Hematopoietic multipotent progenitor cell treated with erythropoietin and hydrocortisone succinate and interleukin-3 and kit ligand, for 6 days (in vitro differentiated cells): ENCODE measurements at places on chromosomes 12 and 14.

DNA sequence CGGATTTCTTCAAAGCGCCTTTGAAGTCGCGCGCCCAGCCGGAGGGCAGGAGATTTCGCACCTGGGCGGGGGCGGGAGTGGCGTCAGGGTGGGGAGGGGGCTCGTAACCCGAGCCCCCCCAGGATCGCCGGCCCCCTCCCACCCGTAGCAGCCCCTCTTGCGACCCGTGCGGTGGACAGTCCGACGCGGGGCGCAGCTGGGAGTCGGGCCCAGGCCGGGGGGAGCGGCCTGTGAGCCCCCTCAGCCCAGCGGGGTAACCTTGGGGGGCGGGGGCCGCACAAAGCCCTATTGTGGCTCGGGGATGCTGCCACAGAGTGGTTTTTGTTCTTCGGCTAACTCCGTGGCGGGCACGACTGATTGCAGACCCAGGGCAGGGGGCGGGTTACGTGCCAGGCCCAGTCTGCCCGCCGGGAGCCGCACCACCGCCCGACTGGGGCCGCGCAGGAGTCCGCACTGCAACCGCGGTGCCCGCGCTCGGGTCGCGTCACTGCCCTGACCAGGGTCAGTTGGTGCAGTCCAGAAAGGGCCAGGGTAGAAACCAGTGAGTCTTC, 4.2 kb upstream of the AAAS start:
- DNase-seq, result peak; percentile 48

DNA sequence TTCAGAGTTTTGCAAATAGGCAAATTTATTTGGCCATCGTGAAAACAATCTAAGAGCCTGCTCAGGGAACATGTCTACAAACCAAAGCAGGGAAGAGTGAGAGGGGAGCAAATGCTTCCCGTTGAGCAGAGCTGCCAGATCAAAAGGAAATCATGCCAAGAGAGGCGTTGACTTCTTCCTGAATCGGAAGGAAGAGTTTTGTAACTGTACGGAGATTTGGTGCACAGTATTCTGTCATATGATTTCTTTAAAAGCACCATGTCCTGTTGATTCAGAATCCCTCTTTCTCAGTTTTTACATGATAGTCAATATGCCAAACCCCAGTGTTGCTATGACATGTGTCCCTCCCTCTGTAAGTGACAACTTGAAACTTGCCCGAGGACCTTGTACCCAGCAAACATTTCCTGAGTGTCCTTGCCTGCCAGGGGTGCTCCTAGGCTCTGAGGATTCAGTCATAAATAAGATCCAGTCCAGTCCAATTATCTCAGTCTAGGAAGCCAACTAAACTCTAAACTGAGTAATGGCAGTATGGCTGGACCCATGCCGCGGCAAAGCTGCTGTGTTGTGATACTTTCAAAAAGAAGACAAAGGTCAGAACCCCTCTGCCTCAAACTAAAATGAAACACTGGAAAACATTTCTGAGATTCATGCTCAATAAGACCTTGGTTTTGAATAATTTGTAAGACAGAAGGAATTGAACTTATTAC, 300.1 kb upstream of the FKBP4 start:
- DNase-seq, result peak; percentile 12

GRCh38 chr12:80183939-80184338, 84.6 kb downstream of the OTOGL start:
- no peak for DNase-seq

GRCh38 chr12:89657066-89657465, 51.6 kb downstream of the ATP2B1 start:
- no peak for DNase-seq

DNA sequence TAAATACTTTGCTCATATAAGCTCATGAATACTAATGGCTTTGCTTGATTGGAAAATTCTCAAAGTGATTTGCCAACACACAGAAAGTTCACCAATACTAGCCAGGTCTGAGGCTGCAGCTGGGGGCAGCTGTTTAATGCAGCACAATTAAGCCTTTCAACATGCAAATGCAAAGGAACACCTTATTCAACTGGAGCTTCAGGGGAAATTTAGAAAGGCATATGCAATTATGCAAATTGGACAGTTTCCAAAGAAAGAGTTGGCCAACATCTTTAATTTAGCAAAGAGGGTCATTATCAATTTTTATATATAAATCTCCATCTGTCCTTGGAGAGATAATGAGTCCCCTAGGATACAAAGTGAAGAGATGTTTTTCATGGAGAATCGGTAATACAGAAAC, 40.2 kb upstream of the OTOGL start:
- no peak for DNase-seq

- DNase-seq, result no peak
Measured at GRCh38 chr12:124742111-124742510, 121.6 kb downstream of the SCARB1 start.

- DNase-seq, result no peak
Measured at GRCh38 chr12:115037830-115038229, 353.9 kb upstream of the TBX3 start.

DNA sequence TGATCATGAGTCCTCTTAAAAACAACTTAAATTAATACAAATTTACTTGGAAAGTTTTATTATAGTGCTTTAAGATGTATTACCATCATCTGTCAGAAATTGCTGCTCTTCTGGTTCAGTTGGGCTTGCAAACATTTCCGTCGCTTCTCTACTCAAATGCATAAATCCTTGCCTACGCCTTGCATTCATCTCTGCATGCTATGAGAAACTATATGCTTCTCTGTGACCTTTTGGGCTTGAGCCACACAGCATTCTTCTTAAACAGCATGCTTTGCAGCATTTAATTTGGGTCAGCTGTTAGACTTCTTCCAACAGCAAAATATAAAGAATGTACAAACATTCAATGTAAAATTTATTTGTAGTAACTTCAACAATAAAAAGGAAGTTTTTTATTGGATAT, 305.7 kb upstream of the FLRT2 start:
- no peak for DNase-seq

DNA sequence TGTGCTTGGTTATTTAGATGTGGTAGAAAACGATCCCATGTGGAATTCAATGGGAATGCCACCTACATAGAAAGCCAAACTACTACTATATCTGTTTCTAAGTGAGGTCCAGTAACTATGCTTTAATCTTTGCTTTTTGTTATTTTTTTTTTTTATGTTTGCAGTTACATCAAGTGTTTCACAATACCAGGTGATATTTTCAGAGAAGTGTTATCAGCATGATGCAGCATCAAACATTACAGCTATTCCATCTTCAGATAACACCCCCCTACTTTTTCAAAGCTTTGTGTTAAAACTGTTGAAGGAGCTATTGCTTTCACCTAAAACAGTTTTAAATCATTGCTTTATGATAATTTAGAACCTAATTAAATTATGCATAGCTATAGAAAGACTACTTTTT, 163.8 kb upstream of the SLC16A7 start:
- DNase-seq, result peak; percentile 12

- DNase-seq, result peak; percentile 64
Measured at GRCh38 chr12:117046011-117046369, 53.2 kb downstream of the TESC start.

DNA sequence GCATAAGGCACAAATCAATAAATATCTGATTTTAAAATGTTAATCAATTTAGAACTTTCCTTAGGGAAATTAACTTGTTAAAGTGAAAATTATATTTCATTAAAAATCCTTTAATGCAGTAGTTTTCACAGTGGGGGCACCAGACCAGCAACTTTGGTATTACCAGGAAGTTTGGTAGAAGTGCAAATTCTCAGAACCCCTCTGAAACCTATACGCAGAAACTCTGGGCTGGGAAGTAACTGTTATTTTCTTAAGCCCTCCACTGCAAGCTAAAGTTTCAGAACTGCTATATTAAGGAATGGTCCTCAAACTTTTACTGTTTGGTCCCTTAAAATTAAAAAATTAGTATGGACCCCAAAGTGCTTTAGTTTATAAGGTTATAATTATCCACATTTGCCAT, 35.7 kb downstream of the GNPTAB start:
- DNase-seq, result peak; percentile 67

GRCh38 chr14:36672095-36672494, 10.4 kb downstream of the PAX9 start:
- DNase-seq, result no peak

- no peak for DNase-seq
Measured at GRCh38 chr12:106975098-106975497, 11.8 kb downstream of the MTERF2 start.

DNA sequence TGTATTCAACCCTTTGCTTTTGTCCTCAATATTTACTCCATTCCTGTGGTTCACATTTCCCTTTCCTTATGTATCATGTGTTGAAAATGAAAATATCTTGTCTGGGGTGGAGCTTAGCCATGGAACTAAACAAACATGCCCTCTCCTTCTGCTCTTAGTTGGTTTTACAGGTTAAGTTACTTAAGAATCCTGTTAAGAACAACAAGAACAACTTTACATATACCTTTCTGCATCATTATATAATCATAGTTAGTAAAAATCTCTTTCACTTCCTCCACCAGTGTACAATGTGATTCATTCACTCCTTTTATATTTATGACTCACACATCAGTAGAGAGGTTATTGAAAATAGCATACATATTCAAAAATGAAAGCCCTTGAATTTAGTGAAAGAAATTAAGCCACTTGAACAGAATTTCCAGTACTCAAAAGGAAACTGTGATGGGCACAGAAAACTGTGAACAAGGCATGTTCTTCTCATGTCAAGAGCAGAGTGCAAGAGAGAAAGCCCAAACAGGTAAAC, 307.7 kb downstream of the CCDC91 start:
- DNase-seq, result no peak

DNA sequence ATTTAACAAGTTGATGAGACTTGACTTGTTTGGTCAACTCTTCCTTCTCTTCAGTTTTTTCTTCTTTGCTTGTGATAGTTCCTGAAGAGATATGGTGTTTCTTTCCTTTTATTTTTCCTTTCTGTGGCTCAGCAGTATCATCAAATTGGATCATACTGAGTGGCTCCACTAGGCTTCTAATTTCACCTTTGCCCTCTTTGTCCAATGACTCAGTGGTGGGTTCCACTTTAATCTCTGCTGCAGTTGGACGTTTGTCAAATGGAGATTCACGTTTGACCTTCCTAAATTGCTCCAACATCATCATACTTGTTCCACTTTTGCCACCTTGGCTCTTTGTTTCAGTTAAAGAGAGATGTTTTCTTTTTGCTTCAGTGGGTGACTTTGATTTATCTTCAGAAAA, 41.5 kb downstream of the FAM186A start:
- DNase-seq, result no peak

GRCh38 chr12:52156311-52156710, 35.5 kb downstream of the KRT80 start:
- no peak for DNase-seq

- DNase-seq, result no peak
Measured at GRCh38 chr14:57297852-57298251, 29.1 kb downstream of the AP5M1 start.

DNA sequence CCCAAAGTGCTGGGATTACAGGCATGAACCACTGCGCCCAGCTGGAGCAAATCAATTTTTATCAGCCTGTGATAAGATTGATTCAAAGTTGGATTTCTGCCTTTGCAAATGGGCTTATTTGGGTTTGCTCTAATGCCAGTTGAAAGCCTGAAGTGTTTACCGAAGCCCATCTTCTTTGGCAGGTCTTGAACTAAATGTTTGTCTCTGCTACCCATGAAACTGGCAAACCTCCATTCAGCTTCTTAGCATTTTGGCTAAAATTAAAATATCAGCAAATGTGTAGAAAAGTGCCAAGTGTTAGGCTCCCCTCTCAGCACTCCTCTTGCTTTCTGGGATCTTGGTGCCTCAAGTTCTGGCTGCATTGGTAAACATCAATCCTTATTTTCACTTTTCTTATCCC, 61.5 kb downstream of the MGAT4C start:
- no peak for DNase-seq

GRCh38 chr12:110543252-110543959, 39.7 kb downstream of the PPTC7 start:
- no peak for DNase-seq

DNA sequence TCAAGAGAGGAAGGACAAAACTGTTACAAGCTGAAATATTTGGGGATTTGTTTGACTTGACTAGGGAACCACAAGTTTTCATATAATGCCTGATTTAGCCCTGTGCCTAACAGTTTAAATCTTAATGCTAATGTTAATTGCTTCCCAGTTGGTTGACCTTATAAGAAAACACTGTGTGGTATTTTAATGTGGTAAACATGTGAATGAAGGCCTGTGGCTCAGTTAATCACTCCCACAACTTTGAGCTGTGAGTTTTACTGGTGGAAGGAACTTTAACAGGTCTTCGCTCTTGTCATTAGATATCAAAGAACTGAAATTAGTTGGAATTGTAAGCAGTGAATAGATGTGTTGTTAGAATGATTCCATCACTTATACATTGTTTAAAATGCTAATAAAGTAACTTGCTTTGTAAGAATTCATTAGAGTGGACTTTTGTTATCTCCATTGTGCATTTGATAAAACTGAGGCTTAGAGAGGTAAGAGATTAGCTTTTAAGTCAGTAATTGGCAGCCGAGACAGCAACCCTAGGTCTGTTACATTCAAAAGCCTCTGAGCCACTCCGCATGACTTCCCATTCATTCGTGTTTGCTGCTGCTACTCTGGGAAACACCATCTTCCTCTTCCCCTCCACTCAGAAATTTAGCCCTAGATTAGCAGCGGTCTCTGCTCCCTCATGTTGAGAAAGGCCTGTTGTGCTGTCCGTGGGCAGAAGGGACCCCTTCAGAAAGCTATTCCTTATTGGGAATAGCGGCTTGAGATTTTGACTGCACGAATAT, 1.0 kb upstream of the TBK1 start:
- peak; percentile 69 for DNase-seq

- peak; percentile 62 for DNase-seq
Measured at GRCh38 chr12:129049917-129050316, 196.6 kb downstream of the GLT1D1 start.

- DNase-seq, result no peak
Measured at GRCh38 chr14:53011053-53011462, 60.2 kb upstream of the FERMT2 start.

- DNase-seq, result peak; percentile 91
Measured at GRCh38 chr12:7989827-7990491, 42.6 kb upstream of the FOXJ2 start.

DNA sequence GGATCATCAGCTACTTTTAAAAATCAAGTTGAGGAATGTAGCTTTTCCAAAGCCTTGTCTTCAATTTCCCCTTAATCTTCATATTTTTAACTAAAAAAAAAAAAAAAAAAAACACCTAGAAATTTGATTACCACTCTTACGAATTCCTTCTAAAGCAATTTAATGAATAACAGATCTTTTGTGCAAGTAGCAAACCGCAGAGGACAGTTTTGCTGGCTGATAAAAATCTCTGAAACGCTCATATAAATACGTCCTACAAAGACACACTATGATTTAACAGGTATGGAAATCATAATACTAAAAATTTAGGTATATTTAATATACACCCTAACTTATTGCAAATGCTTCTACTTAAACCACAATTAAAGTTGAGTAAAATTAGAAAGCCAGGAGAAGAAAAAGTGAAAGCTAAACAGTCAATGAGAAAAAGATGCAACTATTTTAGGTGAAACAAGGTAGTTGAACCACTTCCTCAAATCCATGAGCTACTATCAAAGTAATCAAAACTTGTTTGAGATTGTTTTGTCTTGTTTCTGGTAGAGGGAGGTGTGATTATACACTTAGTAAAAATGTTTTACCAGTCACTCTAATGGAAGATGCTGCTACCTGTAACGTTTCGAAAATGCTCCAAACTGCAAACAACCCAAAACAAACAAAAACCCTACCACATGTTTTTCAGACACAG, 2.2 kb downstream of the PAWR start:
- no peak for DNase-seq

- no peak for DNase-seq
Measured at GRCh38 chr12:110335481-110336045, 54.5 kb downstream of the ATP2A2 start.

- peak; percentile 24 for DNase-seq
Measured at GRCh38 chr14:96098309-96098998, 59.3 kb downstream of the C14orf132 start.
